ENCODE measurements at places on chromosomes 4 and X.

DNA sequence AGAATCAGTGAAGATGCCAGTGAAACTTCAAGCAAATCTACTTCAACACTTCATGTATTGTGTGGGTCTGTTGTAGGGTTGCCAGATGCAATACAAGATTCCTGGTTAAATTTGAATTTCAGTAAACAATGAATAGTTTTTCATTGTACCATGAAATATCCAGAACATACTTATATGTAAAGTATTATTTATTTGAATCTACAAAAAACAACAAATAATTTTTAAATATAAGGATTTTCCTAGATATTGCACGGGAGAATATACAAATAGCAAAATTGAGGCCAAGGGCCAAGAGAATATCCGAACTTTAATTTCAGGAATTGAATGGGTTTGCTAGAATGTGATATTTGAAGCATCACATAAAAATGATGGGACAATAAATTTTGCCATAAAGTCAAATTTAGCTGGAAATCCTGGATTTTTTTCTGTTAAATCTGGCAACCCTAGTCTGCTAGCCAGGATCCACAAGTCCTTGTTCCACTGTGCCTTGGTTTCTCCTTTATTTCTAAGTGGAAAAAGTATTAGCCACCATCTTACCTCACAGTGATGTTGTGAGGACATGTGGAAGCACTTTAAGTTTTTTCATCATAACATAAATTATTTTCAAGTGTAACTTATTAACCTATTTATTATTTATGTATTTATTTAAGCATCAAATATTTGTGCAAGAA, 2.3 kb downstream of the CXCL8 start:
- no peak for DNase-seq

- no peak for DNase-seq
Observed at GRCh38 chrX:23035493-23035892, 35.7 kb downstream of the DDX53 start.

GRCh38 chr4:144894573-144894972, 203.4 kb downstream of the ANAPC10 start:
- DNase-seq: no peak

- DNase-seq: no peak
Observed at GRCh38 chrX:18789916-18790315, 82.5 kb downstream of the PPEF1 start.

DNA sequence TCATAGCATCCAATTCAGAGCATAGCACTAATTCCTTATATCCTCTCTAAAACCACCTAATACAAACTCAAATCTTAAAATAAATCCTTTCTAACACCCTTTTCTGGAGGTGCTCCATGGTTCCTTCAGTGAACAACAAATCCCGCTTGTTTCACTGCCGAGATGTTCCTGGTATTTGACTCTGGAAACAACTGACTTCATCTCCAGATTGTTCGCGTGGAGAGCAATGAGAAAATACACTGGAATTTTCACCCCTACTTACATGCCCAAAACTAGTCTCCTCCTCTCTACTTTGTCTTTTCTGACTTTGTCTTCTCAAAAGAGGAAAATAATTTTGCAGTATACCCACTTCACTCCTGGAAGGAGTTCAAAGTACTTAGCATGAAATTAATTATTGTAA, 129.0 kb downstream of the PLS3 start:
- DNase-seq: no peak

DNA sequence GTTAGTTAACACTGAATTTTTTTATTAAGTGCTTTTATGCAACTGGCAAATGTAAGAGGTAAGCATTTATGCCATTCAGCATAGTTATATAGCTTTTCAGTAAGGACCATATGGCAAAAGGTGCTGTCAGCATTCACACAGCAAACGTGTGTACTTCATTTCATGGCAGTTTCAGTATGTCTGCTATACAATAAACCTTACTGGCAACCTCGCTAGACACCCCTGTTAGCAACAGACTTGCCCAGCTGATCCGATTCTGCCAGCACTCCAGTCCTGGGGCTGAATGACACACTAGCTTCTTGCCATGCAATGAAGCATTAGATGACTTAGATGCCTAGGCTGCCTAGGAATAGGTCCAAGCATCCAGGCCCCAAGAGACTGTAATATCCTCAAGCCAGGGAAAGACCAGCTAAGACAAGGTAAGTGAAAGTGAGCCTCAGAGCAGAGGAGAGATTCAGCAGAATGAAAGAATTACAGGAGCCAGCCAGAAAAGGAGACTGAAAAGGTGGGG, 47.3 kb upstream of the DOCK11 start:
- DNase-seq: no peak

- DNase-seq: no peak
Observed at GRCh38 chr4:76729460-76729859, 168.5 kb downstream of the SOWAHB start.

- DNase-seq: no peak
Observed at GRCh38 chr4:47933840-47934239, 19.5 kb upstream of the NFXL1 start.

DNA sequence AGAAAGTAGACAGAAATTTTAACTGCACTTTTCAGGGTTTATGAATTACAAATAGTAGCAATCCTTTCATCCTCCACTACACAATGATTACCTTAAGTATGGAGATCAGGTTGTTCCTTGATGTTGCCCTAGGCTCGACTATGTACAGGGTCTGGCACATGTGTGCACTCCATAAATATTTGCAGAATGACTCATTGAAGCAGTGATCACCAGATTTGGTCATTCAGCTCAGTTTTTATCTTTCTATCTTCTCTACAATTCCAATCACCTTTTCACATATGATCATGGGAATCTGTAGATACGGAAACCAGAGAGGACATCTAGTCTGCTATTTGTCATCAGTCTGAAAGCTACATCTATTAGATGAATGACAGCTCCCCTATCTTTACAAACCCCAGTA, 171.7 kb upstream of the HCCS start:
- no peak for DNase-seq

DNA sequence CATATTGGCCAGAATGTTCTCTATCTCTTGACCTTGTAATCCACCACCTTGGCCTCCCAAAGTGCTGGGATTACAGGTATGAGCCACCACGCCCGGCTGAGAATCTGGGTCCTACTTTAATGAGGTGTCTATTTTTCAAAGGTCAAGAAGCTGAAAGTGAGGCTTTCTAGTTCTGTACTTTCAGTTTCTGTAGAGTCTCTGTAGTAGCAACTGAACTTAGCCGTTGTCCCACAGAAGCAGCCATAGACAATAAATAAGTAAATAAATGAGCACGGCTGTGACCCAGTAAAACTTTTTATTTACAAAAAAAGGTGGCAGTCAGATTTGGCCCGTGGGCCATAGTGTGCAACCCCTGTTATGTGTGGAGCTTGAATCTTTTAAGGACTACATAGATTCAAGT, 92.0 kb downstream of the FNIP2 start:
- no peak for DNase-seq

DNA sequence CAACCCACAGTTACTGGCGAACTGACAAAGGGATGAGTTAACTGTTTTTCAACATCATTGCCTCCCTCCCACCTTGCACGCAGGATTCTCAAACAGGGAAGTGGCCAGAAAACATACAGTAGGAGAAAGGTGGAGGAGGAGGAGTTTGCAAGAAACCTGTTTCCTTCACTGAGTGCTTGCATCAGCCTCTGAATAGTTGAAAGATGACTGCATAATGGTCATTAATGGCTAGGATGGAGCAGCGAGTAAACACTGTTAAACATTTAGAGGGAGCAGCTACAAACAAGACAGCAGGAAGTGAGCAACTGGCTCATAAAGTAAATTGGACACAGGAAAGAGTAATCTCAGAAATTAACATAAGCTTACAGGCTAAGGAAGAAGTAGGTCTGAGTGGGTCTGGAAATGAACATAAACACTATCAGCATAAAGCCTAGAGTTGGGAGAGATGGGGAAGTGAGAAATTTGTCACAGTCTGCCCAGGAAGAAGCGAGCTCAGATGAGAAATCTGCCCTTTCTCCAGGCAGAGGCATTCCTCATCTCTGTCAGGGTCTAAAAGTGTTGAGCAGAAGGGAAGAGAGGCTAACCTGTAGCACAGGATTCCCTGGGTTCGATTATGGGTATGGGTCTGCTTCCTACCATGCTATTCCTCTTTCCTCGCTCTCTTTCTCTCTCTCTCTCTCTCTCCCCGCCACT, 38.6 kb downstream of the TRPC5OS start:
- no peak for DNase-seq

DNA sequence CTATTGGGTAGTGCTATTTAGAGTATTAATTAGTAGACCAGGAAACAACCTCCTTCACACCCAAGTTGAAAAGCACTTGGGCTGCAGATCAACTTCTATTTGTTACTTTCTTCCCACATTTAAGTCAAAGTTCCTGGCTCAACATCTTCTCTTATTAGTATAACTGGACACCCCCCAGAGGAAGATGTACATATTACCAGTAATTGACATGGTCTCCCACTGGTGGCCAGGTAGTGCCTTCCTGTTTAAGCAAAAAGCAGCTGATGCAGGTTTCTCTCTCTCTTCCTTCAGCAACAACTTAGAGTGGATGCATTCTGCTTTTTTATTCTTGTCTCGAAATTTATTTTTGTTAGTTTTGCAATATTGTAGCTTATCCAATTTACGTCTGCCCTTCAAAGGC, 438.1 kb downstream of the GBA3 start:
- DNase-seq: no peak

- DNase-seq: no peak
Observed at GRCh38 chr4:108149588-108150380, 18.9 kb downstream of the LEF1 start.

DNA sequence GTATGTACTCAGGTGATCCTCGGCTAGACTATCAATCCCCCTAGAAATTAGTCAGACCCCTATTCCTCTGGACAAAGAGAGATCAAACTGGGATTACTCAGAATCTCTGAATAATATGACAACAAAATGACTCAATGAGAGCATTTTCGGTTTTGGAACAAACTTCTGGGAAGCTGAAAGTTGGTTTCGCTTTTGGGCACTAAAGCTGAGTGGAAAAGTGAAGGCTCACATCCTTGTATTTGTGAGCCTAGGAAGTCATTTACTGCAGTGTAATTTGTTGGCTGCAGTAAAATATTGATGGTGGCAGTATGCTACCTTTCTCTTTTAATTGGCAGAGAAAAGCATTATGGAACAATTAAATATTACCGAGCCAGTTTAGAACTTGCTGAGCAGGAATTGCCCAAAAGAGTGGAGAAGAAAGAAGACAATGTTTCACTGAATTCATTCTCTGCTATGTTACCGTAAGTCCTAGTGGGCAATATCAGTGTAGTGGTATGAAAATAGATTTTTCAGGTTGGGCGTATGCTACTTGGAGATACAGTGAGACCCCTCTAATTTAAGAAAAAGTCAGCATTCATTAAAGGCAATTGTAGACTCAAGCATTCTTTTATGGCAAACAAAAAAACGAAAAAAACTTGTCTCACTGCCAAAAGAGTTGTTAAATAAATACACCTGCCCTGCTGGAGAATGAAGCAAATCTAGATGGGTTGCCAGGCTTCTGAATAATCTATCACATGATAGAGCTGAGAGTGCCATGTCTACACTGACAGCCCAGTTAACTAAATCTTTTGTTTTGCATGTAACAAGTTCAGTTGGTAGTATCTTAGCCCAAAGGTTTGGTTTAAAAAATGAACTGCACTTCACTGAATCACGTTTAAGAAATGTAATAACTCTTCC, 69.6 kb downstream of the AGTR2 start:
- DNase-seq: no peak

GRCh38 chr4:139153411-139154133, 23.4 kb downstream of the ELF2 start:
- no peak for DNase-seq

DNA sequence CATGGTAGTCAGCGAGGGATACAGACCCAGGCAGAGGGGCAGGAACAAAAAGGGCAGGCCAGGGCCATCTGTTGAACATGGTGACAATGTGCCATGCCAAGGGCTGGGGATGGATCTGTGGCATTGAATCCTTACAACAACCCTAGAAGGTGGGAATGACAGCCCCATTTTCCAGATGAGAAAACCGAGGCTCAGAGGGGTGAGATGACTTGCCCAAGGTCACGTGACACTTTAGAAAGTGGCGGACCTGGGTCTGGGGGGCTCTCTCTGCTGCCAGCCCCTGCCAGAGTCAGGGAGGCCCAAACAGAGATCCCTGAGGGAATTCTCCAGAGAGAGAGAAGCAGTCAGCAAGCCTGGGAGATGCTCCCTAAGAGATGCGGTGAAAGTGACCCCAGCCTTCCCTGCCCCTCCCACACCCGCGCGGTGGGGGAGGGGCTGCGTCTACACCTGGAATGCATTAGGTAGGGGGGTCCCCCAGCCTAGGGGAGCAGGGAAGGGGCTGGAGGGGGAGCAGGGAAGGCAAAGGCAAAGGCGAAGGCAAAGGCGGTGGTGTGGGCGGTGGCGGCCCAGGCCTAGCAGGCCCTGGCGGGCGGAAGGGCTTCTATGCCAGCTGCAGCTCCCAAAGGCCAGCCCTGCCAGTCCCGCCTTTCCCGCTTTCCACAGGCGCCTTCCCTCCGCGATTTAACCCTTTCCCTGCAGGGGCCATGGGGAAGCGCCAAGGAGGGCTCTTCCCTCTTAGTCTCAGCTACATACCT, 13.0 kb downstream of the FGD1 start:
- no peak for DNase-seq

GRCh38 chr4:8282742-8283141, 13.2 kb downstream of the HTRA3 start:
- no peak for DNase-seq

DNA sequence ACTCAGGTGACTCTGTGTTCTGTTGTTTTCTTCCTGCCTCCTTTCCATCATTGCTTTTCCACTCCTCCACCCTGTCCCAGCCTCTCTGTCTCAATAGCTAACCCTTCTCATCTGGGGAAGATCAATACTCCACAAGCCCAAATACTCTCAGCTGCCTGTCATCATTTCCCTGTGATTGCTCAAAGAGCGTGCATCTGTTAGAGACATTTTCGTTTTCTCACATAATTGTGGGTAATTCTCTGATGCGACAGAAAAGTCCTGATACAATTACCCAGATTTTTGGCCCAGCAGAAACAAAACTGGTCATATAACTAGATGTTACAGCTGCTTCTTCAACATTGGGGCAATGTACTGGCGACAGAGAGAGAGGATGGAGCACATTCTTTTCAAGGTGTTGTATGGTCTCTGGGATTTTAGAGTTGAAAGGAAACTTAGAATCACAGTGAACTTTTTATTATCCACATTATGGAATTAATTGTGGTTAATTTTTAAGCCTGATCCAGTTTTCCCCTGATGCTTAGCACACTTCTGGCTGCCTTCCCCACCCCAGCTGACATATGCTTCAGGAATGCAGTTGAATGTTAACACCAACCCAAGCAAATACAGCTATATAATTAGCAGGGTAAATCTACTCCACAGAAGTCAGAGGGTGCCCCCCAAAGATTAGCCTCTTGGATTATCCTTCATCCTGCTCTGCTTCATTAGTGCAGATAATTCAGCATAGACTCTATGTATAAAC, 171.4 kb upstream of the ANXA3 start:
- DNase-seq: no peak

- DNase-seq: no peak
Observed at GRCh38 chr4:117455088-117455487, 369.7 kb upstream of the TRAM1L1 start.

GRCh38 chr4:86497980-86498862, 95.9 kb upstream of the PTPN13 start:
- no peak for DNase-seq

GRCh38 chr4:54863571-54864255, 206.0 kb downstream of the KIT start:
- DNase-seq: no peak

GRCh38 chrX:111244235-111244750, 26.0 kb downstream of the CAPN6 start:
- DNase-seq: no peak

Measured in activated T-cell treated with anti-CD3 and anti-CD28 coated beads for 1 hour (primary cell).